ENCODE measurements at places on chromosomes 7 and 10.

GRCh38 chr10:33117230-33117629 lies 159.2 kb upstream of the ITGB1 start:
- no peak for DNase-seq

DNA sequence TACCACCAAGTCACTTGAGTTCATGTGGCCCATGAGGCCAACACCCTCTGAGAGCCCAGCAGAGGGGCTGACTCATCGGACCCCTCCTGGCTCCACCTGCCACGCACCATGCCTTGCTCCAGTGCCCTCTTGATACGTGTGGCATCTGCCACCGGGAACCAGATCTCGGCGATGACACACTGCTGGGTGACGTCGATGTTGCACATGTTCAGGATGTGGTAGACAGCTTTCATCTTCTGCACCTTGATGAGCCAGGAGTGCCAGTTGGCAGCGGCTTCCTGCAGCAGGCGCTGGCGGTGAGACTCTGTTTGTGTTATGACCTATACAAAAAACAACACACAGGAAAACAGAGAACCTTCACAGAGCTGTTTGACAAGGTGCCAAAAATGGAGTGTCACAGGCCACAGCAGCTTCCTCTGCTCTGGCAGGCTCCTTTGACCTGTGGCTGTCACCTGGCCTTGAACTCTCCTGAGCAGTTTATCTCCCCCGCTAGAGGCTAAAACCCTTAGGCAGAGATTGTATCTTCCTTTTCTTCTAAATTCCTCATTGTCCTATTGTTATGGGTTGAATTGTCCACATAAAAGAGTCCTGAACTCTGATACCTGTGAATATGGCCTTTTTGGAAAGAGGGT lies 45.2 kb upstream of the TMEM213 start:
- DNase-seq: peak; percentile 82

GRCh38 chr7:148296994-148297644 lies 293.4 kb upstream of the C7orf33 start:
- DNase-seq: no peak

DNA sequence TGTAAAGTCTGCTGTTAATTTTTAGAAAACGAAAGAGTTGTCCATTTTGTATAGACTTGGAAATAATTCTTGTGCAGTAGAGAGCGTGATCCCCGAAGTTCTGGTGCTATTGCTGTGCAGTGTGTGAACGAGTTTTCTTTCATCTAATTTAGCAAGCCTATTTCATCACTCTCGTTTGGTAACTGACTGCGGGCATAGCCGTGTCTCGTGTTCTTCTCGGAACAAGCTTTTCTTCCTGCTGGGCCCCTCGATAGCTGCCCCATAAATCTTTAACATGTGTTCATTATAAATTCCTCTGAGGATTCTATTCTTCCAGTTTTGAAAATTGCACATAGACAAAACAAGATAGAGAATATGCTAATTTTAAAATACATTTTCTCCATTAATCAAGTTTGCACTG lies 622.0 kb upstream of the PFKP start:
- DNase-seq: no peak

DNA sequence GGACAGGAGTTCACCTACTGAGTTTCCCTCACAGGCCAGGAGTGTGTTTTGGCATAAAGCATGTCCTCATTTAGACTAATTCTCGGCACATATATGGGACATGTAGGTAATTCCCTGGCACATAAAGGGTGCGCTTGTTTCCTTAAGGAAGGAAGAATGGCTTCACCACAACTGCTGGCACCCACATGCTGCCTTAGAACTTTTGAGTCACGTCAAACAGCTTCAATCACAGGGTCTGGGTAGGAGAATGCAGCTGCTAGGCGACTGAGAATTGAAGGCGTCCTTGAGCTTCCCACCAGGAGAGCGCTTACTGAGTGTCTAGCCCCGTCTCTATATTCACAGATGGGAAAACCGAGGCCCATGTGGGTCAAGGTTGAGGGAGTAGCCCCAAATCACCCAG lies 146.1 kb downstream of the CHN2 start:
- no peak for DNase-seq

- DNase-seq: no peak
These were observed 31.6 kb downstream of the ST7 start for GRCh38 chr7:116984917-116985316.

GRCh38 chr10:29642990-29643389 lies 8.2 kb upstream of the SVIL start:
- no peak for DNase-seq

DNA sequence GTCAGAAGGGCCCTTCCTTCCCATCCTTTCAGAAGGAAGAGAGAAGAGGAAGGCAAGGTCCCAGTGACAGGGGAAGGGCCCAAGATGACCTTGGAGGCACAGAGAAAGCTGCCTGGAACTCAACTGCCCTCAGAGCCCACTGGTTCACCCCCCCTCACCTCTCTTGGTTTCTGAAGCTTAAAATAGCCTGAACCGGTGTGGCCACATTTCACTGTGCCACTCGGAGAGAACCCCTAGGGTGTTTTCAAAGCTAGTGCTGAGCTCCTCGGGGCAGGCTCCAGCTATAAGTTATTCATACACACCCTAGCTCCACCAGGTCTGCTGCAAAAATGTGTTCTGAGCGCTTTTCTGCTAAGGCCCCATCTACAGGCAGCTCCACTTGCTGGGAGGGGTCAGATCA lies 60.9 kb upstream of the ADRB1 start:
- no peak for DNase-seq

GRCh38 chr7:78254726-78255055 lies 456.1 kb downstream of the PHTF2 start:
- no peak for DNase-seq

DNA sequence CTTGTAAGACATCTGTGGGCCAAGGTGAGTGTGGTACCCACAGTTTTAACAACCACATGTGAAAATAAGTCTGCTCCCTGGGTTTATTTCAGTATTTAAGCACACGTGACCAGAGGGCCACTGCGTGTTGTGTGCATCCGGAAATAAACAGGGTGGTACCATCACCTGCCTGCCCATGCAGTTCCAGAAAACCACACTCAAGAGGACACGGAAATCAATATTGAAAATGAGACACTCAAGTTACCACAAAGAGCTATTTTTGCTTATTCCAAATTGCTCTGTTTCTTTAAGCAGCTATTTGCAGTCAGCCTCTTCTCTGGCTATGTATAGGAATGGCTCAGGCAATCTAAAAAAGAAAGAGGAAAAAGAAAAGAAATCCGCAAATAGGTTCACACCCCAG lies 71.8 kb upstream of the LOXL4 start:
- no peak for DNase-seq

DNA sequence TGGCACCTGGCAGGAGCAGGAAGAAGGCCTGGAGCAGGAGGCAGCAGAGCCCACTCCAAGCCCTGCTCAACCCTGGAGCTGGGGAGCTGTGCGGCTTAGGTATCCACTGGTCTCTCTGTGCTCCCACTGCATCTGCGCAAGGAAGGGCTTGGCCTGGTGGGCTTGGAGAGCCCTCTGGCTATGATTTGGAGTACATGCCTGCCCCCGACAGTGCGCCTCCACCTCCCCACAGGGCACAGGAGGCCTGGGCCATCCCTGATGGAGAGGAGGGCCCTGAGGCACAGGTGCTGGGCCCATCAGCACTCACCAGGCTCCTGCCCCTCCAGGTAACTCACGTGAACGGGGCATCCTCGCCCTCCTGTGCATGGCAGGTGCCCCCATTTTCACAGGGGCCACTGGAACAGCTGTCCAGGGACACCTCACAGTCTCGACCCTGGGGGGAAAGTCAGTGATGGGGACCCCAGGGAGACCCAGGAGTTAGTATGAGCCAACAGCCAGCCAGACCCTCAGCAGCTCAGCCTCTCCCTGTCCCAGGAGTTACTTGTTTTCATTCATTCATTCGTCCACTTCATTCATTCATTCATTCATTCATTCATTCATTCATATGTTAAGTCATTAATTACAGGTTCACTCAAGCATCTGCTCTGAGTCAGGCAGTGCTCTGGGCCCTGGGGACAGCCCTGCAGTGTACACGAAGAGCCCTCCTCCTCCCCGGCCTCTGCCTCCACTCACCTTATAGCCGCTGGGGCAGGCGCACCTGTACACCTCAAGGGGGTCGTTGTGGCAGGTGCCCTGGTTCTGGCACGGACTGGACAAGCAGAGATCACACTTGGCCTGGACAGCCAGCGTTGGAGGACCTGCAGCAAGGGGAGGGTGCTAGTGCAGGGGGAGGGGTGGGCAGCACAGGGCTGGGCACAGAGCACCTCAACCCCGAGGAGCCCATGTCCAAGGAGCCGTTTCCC lies 167.2 kb downstream of the SLIT1 start:
- no peak for DNase-seq

DNA sequence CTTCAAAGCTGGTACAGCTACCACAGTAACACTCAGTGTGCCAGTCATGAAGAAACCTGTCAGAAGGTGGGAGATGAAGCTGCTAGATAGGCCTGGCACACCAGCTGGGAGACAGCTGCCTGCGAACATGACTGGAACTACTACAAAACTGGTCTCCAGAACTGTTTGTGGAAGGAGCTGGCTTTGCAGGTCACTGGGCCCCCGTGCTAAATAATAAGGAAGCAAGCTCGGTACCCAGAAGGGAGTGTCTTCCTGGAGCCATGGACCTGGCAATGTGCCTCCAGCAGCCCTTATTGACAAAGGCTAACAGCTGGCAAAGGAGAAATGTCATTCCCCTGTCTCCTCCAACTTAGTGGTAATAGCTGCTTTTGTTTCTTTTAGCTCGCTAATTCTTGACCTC lies 1217.6 kb upstream of the LRRN3 start:
- DNase-seq: no peak

DNA sequence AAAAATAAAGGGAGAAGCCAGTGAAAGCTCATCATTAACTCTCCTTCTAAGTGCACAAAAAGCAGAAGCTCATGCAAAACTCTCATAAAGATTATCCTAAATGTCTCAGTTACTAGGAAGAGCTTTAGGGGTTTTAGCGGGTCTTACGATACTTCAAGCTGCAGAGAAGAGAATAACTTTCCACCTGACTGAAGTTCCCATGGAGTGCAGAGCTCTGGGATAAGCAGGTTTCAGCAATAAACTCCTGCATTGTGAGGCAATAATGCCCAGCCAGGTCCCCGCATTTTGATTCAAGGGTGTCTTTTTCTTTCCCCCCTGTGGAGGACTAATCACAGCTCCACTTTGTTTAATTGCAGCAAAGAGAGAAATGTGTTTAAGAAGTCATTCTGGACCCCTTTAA lies 241.9 kb upstream of the SP8 start:
- DNase-seq: no peak

DNA sequence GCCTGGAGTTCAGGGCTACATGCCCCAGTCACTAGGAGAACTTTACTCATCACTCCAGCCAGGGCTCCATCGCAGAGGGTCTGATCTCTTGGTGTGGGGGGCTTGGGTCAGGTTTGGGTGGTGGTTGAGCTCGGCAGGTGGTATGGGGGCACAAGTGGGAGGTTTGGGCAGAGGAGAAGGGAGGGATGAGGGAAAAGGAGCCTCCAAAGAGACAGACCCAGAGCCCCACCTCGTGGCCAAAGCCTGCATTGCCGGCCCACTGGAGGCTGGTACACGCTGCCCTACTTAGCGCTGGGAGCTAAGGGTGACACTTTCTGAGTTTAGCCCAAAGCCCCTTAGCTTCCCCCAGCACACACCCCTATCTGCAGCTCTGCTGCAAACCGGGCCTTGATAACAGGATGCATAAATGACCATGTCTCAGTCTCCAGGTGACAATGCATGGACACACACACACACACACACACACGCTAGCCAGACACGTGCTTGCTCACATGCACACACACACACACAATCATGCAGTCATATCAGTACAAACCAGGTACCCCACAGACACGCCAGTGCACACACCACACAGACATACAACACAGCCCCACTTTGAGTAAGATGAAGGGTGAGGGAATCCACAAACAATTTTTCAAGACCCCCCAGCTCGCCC lies 14.7 kb downstream of the LZTS2 start:
- DNase-seq: no peak

DNA sequence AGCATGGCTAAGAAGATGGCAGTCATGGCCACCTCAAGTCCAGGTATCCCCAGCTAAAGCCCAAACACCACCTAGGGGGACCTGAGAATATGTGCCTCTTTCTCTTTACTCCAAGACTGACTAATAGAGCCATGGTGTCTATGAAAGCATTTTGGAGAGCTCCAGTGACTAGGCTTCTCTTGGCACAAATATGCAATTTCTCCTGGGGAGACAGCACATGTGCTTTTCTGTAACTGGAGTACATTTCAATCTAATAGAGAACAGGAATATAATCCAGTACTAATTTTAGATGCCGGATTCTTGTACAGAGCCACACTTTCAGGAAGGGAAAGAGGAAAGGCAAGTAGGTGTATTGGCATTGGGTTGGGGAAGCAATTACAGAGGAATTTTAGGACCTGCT lies 260.1 kb downstream of the BMPER start:
- no peak for DNase-seq

- DNase-seq: no peak
These were observed 4.0 kb upstream of the CREB5 start for GRCh38 chr7:28408105-28408959.

- DNase-seq: no peak
These were observed 69.0 kb downstream of the SEPTIN7 start for GRCh38 chr7:35869810-35870209.

- no peak for DNase-seq
These were observed 665.0 kb downstream of the PARD3 start for GRCh38 chr10:34150103-34150502.

DNA sequence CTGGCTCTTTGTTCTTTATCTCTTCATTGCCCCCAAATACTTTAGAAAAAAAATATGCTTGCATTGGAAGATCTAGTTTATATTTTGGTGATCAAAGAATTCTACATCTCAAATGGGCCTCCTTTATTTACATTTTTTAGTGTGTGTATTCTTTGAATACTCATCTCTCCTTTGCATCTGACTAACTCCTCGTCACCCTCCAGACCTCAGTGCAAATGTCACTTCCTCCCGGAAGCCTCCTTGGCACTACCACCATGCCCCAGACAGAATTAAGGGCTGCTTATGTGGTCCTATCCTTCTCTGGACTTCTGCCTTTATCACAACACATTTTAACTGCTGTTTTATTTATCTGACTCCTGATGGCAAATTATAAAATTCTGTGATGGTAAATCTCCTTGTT lies 52.0 kb upstream of the PPP1R3C start:
- no peak for DNase-seq

GRCh38 chr7:41297166-41297565 lies 405.7 kb downstream of the INHBA start:
- DNase-seq: no peak

GRCh38 chr7:89133357-89133756 lies 337.8 kb upstream of the TEX47 start:
- no peak for DNase-seq

GRCh38 chr10:93938140-93938539 lies 44.4 kb downstream of the SLC35G1 start:
- DNase-seq: no peak

Data from epithelial cell of proximal tubule (primary cell).